ENCODE measurements at places on chromosomes 1 and 21.

DNA sequence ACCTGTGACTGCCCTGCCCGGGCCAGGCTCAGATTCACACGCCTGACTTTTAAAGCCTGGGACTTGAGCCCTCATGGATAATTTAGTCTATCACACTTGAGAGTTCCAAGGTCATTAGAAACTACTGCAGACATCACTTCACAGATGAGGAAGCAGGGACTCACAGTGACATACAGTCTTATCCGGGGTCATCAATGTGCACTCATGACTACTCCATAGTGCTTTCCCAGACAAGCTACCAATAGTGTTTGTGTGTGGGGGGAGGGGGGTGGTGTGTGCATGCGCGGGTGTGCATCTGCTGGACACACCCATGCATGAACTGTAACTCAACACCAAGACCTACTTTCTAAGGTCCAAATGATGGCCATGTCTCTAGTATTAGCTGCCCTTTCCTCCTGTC is 16.1 kb upstream of the SLC5A9 start:
- DNase-seq, result no peak

- no peak for DNase-seq
These were observed 72.3 kb downstream of the TRIM11 start for GRCh38 chr1:228334226-228334935.

DNA sequence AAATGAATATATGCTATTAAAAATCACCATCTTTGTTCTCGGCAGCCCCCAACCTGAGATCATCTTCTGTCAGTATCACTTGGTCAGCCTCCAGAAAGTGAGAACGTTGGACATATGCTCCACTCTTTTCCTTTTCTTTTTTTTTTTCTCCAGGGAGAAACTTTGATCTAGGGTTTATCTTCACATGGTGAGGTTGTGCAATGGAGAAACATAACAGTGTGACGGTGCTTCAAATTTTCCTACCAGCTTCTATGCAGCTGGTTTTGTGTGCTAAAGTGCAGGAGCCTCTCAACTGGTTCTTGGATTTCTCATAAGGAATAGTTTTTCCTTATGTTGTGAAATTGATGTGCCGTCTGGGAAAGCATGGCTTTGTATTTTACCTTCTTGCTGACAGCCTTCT is 1202.9 kb downstream of the NCAM2 start:
- no peak for DNase-seq

DNA sequence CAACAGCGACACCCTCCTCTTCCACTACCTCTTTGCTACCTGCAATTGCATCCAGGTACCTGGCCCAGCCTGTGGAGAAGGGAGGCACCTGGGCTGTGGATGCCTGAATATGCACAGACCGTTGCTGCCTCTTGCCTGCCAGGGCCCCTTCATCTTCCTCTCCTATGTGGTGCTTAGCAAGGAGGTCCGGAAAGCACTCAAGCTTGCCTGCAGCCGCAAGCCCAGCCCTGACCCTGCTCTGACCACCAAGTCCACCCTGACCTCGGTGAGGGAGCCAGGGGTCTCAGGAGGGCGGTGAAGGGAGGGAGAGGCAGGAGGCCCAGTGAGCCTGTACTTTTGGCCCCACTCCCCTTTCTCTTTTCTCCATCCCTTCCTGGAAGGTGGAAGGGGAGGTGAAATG is 11.5 kb downstream of the PSRC1 start:
- no peak for DNase-seq

- no peak for DNase-seq
These were observed 25.5 kb downstream of the ETV3L start for GRCh38 chr1:157073944-157074685.

GRCh38 chr1:43796111-43796581 is 88.8 kb downstream of the ST3GAL3 start:
- no peak for DNase-seq

- DNase-seq, result no peak
These were observed 12.6 kb upstream of the SCCPDH start for GRCh38 chr1:246711548-246712003.

DNA sequence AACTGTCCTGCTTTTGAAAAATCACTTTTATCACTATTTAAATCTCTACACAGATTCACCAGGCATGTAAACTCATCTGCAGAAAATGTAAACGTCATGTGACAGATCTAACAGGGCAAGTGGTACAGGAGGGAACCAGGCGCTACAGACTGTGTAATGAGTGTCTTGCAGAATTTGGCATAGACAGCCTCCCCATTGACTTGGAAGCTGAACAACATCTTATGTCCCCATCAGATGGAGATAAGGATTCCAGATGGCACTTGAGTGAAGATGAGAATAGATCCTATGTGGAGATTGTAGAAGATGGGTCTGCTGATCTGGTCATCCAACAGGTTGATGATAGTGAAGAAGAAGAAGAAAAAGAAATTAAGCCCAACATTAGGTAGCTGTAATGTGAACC is 50.3 kb downstream of the ZBTB8OS start:
- no peak for DNase-seq

- no peak for DNase-seq
These were observed 60.6 kb downstream of the SCCPDH start for GRCh38 chr1:246784621-246785493.

DNA sequence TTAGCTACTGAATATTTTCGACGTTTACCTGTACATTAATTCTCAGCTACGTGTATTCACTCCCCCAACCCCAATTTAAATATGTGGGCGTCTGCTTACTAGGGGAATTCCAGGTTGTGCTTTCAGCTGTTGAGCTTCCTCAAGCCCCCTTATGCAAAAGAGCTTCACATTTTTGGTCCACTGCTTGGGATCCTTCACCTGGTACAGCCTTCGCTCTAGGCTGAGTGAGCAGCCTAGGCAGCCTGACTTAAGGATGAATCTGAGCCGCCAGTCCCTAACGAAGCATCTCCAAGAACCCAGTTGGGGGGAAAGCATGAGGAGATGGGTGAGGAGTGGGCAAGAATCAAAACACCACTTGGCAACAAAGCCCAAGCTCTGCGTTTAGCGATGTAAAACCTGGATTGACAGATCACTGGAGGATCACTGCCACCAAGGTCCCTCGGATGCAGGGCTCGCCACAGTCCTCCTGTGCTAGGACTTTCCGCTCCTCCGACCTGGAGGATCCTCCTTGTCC is 674 bp downstream of the BCL10 start:
- no peak for DNase-seq

GRCh38 chr1:110875216-110875731 is 2.3 kb downstream of the CD53 start:
- DNase-seq, result no peak

DNA sequence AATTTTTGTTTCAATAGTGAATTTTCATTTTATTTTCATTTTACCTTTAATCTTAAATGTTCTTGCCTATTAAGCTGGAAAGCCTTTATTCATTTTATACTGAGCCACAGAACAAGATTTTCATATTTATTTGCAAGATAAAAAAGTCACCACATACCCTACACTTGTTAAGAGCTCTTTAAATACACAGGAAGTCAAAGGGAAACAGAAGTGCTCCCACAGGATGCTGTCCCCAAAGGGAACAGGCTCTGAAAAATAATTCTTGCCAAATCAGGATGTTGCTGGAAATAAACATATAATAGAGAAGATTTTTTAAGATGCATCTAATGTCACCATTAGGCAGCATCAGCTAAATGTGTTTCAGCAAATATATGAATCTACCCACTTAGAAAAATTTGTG is 113.6 kb downstream of the VAV3 start:
- DNase-seq, result no peak

GRCh38 chr1:79726911-79727310 is 720.4 kb upstream of the ADGRL4 start:
- DNase-seq, result no peak

GRCh38 chr1:13732971-13733667 is 33.1 kb downstream of the PRDM2 start:
- DNase-seq, result no peak

DNA sequence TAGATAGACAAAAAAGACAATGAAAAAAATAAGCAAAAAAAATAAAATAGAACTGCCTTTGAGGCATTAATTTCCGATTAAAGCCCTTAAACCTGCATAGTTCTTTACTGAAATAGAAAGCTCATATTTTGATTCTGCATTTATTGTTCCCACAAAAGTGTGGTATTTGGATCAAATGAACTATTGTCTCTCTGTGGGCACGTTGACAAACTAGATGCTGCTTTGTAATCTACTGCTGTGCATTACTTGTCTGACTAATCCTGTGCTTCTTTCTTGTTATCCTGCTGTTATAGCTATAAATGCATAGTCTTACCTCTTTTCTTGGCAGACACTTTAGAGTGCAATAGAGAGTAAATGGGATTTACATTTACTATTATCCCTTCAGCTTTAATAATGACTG is 31.4 kb upstream of the SLC35D1 start:
- DNase-seq, result no peak

DNA sequence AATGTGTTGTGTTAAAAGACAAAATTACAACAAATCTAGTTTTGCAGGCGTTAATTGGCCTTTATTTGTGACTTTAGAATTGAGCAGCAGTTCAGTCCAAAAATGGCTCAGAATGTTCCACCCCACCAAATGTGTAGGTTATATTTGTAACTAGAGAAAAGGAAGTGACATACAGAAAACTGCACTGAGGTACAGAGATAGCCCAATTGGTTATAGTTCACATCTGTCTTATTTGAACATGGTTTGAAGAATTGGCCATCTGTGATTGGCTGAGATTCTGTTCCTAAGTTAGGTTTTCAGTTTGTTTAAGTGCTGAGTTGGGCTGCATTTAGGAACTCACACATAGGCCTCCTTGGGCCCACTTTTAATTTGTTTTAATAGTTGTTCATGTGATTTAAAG is 12.0 kb upstream of the FMO2 start:
- DNase-seq, result no peak

DNA sequence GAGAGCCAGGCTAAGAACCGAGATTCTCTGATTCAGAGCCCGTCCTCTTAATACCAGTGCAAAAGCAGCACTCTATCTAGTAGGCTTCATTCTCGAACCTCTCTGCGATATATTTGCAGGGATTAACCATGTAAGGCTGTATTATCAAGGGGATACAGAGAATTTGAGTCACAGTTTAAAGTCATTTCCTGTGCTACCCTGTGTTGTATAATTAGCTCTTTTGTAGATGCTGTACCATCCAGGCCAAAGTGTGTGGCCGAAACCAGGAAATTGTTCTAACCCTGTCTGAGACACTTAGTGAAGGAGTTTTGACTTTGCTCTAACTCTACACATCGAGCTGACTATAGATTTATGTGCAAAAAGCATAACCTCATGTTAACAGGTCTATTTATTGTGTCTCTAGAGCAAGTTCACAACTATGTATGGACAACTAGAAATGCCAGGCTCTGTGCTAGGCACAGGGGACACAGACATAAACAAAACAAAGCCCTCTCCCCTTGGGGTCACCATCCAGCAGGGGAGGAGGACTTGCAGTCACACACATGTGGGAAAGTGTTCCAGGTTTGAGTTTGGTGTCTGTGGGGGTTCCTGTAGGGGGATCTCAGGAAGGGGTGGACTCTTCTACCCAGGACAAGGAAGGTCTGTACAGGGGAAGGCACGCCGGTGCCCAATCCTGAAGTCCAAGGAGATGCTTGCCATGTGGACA is 182.2 kb downstream of the DHRS3 start:
- DNase-seq, result no peak

DNA sequence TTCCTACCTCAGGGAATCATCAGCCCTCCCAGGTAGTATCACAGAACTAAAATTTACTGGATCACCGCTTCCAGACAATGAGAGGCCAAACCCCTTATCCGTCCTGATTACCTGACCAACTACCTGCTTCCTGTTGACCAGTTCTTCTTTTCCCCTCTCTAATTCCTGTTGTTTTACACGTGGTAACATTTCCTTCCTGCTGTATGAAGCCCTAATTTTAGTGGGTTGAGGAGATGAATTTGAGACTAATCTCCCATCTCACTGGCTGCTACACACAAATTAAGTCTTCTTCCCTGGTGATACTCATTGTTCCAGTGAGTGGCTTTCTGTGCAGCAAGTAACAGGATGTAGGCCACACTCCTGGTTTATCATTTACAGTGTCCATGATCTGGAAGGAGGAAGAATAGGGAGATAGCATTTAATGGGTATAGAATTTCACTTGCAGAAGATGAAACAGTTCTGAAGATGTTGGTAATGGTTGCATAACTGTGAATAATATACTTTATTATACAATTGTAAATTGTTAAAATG is 2112.9 kb downstream of the NCAM2 start:
- DNase-seq, result no peak

DNA sequence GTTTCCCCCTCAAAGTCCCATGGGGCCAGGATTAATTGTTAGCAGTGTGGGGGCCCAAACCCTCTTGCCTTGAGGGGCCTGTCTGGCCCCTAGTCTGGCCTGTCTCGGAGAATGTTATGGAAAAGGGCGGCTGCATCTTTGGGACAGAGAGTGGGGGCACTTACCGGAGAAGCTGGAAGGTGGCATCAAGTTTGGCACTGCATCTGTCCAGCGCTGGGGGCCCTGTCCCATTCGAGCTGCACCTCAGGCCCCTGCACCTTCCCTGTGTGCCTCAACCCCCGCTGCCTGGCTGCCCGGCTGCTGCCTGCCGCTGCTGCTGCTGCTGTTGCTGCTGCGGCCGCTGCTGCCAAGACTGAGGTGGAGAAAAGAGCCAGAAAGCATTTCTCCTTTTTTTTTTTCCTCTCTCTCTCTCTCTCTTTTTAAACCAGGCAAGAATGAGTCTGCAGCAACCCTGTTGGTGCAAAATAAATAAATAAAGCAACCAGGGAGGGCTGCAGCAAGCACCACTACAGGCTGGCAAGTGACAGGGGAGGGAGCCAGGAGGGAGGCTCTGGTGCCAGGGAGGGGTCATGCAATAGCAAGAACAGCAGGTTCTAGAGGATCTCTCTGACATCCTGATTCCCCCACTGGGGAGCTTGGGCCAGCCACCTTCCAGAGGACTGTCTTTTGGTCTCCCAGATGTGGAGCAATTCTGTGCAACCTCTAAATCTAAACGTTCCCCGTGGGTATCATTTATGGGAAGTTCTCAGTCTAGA is at the start of gene LINGO4:
Gene LINGO4, minus strand, starts transcription at position 354 of the 755 bp plus-strand sequence. CDS start 2,715 bp downstream, outside the sequence.
- DNase-seq, result no peak

DNA sequence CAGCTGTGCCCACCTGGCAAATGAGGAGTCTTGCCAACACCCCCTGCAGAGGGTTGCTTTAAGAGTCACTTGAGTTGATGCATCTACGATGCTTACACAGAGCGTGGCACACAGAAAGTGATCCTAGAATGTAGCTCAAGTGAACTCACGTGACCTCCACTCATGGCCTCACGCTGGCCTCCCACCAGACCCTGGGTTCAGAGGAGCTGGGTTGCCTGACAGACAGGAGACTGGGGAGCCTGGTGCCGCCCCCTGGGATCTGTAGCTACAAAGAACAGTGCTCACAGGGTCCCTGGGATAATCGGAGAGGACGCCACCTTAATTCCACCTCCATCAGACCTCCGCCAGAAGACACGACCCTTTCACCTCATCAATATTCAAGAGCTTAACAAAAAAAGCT is 81.4 kb upstream of the CASZ1 start:
- DNase-seq, result no peak

DNA sequence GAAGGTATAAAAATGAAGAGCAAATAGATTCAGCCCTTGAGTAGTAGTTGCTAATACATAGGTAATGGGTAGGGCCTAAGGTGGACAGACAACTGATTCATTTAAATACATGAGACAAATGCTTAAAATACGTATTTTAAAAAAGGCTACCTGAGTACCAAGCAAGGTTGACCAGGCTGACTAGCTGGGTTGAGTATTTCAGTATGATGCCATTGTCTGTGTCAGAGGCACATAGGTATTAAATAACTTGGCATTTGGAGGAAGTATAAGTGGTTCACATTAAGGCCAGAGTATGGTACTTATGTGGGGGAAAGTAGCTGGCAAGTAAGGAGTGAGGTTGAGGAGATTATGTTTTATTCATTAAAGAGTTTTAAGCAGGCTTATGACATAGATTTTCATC is 19.4 kb downstream of the NEK7 start:
- DNase-seq, result no peak

GRCh38 chr1:113434081-113434873 is 44.0 kb downstream of the MAGI3 start:
- no peak for DNase-seq

- no peak for DNase-seq
These were observed 37.7 kb upstream of the IPO9 start for GRCh38 chr1:201791051-201791778.

Data from stimulated activated CD4-positive, alpha-beta T cell treated with anti-CD3 and anti-CD28 coated beads, Interleukin-15, amount 100 ng/mL, for 1 hour (primary cell).